Trophoblast cell (in vitro differentiated cells and primary cell): ENCODE measurements at places on chromosomes 4 and X.

GRCh38 chrX:144819406-144819805 lies 427.9 kb upstream of the SPANXN1 start:
- DNase-seq, result no peak

- no peak for DNase-seq
These were observed 181.6 kb downstream of the MID1IP1 start for GRCh38 chrX:38982843-38983242.

GRCh38 chr4:114980932-114981708 lies 132.3 kb downstream of the NDST4 start:
- DNase-seq, result no peak

DNA sequence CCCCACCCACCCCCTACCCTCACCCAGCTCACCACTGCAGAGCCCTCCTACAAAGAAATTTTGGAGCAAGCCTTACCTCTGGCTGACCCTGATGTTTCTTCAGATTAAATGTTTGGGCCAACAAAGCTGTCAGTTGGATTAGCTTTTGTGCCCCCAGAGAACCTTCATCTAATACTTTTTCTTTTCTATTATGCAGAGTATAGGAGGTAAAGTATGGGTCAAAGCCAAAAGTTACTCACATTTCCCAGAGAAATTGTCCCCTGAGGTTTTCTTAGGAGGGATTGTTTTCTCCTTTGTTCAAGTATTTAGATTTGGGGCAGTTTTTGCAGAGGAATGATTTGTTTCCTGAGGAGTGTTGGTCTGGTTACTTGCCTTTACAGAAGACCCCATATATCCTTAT lies 69.5 kb downstream of the AASDH start:
- DNase-seq, result no peak

- DNase-seq, result no peak
These were observed 442.7 kb downstream of the RAPGEF2 start for GRCh38 chr4:159545556-159545955.

GRCh38 chr4:129254126-129254525 lies 158.2 kb downstream of the C4orf33 start:
- no peak for DNase-seq

DNA sequence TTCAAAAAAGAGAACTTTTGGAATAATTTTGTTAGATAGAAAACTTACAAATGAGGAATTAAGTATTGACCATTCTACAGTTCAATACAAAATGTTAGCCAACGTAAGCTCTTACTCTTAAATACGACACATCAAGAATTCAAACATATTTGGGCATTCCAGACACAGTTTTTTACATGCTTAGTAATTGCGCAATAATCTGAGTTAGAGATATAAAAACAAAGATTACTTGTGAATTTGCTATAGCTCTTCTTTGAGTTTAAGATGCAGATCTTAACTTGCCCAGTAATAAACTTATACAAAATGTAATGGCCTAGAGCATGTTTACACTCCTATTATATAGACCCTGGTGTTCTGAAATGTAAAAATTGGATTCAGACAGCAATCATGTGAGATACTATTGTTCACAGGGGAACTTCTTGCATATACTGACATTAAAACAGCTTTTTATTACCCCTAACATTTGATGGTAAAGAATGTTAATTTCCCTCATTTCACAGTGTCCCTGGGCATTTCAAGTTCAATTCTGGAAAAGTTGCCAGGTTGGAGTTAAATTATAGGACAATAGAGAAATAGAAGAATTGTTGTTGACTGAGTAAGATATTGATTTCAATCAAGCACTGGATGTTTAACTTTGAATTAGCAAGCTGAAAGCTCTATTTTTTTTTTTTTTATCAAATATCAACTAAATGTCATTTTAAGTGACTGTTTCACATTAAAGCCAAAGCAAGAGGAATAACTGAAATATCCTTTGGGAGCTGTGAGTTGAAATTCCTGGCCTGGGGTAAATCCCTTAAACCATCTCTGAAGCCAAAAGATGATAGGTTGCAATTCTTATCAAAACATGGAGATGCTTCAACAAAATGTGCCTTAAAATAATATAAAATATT lies 910 bp downstream of the HPGDS start:
- no peak for DNase-seq

- no peak for DNase-seq
These were observed 29.9 kb downstream of the SOWAHB start for GRCh38 chr4:76867880-76868655.

DNA sequence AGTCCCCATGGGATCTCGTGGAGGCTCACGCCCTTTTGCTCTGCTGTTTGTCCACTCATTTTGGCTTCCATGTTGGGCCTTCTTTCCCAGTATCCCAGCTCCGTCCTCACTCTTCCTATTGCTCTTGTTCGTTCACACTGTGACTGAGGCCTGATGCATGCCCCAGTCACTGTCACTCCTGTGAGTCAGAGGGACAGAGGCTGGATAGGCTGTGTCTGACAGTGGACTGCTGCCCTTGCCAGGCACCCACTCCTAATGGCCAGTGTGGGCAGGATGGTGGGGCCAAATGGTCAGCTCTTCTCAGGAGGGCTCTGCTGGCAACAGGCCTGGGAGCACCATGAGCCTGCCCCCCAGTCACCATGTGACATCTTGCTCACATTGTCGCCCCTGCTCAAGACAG lies 40.0 kb downstream of the HADH start:
- no peak for DNase-seq

DNA sequence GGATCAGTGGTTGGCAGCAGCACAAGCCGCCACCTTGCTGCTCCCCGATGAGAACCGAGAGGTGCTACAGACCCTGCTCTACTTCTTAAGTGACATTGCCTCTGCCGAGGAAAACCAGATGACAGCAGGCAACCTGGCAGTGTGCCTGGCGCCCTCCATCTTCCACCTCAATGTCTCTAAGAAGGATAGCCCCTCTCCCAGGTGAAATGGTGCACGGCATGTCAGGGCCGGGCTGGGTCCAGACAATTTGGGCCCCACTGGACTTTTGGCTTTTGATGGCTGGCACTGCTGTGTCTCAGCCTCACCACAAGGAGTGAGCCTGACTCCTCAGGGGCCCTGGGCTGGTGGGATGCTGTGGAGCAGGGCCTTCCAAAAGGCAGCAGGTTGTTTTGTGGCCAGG lies 74.1 kb downstream of the STARD8 start:
- no peak for DNase-seq
